Large intestine (tissue), 12 donors: ENCODE measurements at places on chromosomes 13 and 19. TPM values are rescaled to one million over a fixed set of nuclear protein-coding genes. Genes with fewer than 3 reads are reported as not detected.

The C13orf42 gene
- not detected for polyA plus RNA-seq

DNA sequence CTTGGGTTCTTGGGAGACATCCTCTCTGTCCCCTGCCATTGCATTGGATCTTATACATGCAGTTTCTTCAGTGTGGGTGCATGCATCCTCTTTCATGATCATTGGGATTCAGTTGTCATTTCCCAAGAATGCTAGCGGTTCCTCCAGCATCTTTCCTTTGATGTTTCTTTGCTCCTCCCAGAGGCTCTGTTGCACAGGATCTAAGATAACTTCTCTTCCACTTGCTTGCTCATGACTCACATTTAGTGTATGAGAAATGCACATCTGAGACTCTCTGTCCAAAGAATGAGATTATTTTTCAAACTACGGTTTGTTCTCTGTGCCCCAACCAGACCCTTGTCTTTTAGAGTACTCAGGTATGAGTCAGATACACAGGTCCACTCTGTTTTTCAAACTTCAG lies 197.1 kb downstream of the NDFIP2 start:
- no peaks in the 10 kb centered on the region for H3K4me1 ChIP-seq
- no peak for DNase-seq
- H3K4me3 ChIP-seq = no peak overlapping the region
- no peak overlapping the region for H3K27ac ChIP-seq

DNA sequence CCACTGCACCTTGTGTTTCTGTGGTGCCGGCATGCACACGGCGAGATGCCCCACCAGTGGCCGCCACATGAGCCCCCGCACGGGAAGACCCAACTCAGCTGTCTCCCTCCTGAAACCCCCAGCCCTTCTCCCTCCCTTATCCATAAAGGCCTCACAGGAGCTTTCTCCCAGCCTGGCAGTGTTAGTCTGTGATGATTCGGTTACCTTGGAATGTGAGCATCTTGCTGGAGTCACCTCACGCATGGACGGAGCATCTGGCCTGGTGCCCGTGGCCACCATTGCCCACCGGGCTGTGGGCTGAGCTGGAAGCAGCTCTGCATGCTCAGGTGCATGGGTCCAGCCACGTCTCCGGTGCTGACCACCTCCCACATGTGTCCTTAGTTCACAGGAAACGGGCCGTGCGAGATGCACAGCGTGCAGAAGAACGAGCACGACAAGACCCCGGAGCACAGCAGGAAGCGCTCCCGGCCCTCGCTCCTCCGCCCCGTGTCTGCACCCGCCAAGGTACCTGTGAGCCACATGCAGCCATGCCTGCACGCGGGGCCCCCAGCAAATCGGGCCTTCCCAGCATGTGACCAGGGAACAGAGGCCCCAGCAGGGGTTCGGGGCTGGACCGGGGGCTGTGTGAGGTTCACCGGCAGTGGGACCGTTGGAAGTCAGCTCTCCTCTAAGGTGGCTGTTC lies 22.0 kb downstream of the SIN3B start:
- peaks cover 84% of the 10 kb centered on the region for H3K36me3 ChIP-seq
- no peaks in the 10 kb centered on the region for H3K4me1 ChIP-seq
- H3K27ac ChIP-seq = no peak overlapping the region
- no peak for DNase-seq

- DNase-seq = no peak
- H3K27ac ChIP-seq = no peak overlapping the region
- H3K4me1 ChIP-seq = no peaks in the 10 kb centered on the region
- H3K27me3 ChIP-seq = peaks cover 12% of the 10 kb centered on the region
- H3K4me3 ChIP-seq = no peak overlapping the region
- H3K36me3 ChIP-seq = no peaks in the 10 kb centered on the region
These were observed 51.9 kb upstream of the C1QTNF9B start for GRCh38 chr13:23949200-23949599.

- H3K36me3 ChIP-seq = no peaks in the 10 kb centered on the region
- no peak overlapping the region for H3K4me3 ChIP-seq
- no peaks in the 10 kb centered on the region for H3K4me1 ChIP-seq
- no peaks in the 10 kb centered on the region for H3K27me3 ChIP-seq
- DNase-seq = no peak
These were observed 27.0 kb upstream of the OLFM4 start for GRCh38 chr13:53001444-53002225.

- H3K4me1 ChIP-seq = no peaks in the 10 kb centered on the region
- H3K36me3 ChIP-seq = no peaks in the 10 kb centered on the region
- no peak overlapping the region for H3K4me3 ChIP-seq
- no peaks in the 10 kb centered on the region for H3K27me3 ChIP-seq
- H3K27ac ChIP-seq = no peak overlapping the region
These were observed 210.2 kb downstream of the SLITRK6 start for GRCh38 chr13:85589021-85589420.

GRCh38 chr19:5547881-5548280 lies 19.9 kb downstream of the TINCR start:
- H3K36me3 ChIP-seq = no peaks in the 10 kb centered on the region
- no peaks in the 10 kb centered on the region for H3K4me1 ChIP-seq
- peak; percentile 23 for DNase-seq
- H3K27ac ChIP-seq = no peak overlapping the region
- H3K4me3 ChIP-seq = no peak overlapping the region

DNA sequence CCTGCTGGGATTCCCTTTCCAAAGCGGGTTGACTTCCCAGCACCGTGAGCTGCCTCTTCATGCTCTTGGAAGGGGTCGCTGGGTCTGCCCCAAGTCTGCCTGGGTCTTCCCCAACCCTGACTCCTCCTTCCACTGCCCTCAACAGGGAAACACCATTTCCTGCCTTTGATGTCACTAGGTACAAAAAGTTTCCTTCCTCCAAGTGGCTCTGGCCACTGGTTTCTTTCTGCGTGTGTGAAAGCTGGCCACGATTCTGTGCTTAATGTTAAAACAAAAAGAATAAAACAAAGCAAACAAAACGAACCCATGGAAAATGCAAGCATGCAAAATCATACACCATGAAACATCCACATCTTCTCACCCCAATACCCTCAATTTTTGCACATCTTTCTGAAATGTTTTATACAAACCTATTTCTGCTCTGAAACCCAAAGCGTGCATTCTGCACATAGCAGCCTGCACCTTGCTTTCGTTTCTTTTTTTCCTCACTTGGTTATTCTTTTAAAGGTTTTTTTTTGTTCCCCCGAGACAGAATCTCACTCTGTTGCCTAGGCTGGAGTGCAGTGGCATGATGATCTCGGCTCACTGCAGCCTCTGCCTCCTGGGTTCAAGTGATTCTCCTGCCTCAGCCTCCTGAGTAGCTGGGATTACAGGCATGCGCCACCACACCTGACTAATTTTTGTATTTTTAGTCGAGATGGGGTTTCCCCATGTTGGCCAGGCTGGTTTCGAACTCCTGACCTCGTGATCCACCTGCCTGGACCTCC lies 12.5 kb upstream of the TNFSF9 start:
- no peak overlapping the region for H3K4me3 ChIP-seq
- H3K4me1 ChIP-seq = peaks cover 4% of the 10 kb centered on the region
- H3K36me3 ChIP-seq = no peaks in the 10 kb centered on the region
- no peaks in the 10 kb centered on the region for H3K27me3 ChIP-seq
- no peak overlapping the region for H3K27ac ChIP-seq

The ZNF99 gene
- polyA plus RNA-seq = 0.12 TPM

The KCNRG gene
- 0.76 TPM for polyA plus RNA-seq

DNA sequence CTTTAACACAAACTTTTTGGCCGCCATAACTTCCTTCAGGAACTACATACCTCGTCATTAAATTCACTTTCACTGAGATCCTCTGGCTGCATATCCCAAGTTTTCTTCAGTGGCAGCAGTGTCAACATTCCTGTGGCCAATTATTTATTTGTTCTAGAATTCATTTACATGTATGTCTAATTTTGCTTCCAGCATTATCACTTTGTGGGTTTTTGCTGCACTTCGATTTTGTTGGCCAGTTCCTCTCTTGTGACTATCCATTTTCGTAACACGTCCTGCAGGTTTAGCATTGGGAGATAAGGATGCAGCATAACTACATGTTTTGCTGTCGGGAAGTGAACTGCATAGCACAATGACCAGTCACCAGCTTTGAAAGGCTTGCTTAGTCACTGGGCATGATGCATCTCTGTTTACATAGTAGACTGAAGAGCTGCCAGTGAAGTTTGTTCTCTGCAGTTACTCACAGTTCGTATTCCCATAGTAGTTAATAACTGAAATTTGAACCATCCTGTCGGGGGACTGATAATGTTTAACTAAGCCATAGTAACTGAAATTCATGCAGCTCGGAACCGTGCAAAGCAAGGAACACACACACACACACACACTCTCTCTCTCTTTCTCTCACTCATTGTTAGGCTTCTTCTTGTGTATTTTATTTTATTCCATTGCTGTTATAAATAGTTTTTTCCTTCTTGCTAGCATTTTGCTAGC lies 28.3 kb downstream of the ZNF507 start:
- no peak overlapping the region for H3K4me3 ChIP-seq
- H3K36me3 ChIP-seq = peaks cover 31% of the 10 kb centered on the region
- H3K27ac ChIP-seq = peak overlapping the region; percentile 70
- DNase-seq = peak; percentile 93
- H3K27me3 ChIP-seq = no peaks in the 10 kb centered on the region

DNA sequence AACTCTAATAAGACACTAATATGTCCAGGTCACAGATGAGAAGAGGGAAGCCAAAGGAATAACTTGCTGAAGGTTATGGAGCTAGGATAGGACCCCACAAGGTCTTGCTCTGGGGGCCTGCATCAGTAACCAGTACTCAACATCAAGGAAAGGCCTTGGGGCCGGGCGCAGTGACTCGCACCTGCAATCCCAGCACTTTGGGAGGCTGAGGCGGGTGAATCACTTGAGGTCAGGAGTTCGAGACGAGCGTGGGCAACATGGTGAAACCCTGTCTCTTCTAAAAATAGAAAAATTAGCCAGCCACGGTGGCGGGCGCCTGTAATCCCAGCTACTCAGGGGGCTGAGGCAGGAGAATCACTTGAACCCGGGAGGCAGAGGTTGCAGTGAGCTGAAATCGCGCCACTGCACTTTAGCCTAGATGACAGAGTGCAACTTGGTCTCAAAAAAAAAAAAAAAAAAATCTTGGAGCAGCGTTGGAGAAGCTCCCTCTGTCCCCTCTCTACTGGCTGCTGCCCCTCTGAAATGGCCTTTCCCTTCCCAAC lies 1.8 kb downstream of the LONP1 start:
- H3K4me1 ChIP-seq = peaks cover 8% of the 10 kb centered on the region
- H3K27ac ChIP-seq = no peak overlapping the region
- DNase-seq = no peak
- H3K4me3 ChIP-seq = peak overlapping the region; percentile 80
- peaks cover 17% of the 10 kb centered on the region for H3K36me3 ChIP-seq

The CYP2B6 gene
- polyA plus RNA-seq = 5.3 TPM

- DNase-seq = no peak
- H3K4me1 ChIP-seq = no peaks in the 10 kb centered on the region
- H3K4me3 ChIP-seq = no peak overlapping the region
- no peaks in the 10 kb centered on the region for H3K36me3 ChIP-seq
These were observed 767.9 kb downstream of the PCDH9 start for GRCh38 chr13:66462187-66462586.

GRCh38 chr19:928471-929202 lies 2.8 kb downstream of the ARID3A start:
- H3K36me3 ChIP-seq = peaks cover 43% of the 10 kb centered on the region
- H3K4me1 ChIP-seq = peaks cover 41% of the 10 kb centered on the region
- H3K27me3 ChIP-seq = no peaks in the 10 kb centered on the region
- H3K4me3 ChIP-seq = peak overlapping the region; percentile 100

The CPT1C gene
- 7.4 TPM for polyA plus RNA-seq

DNA sequence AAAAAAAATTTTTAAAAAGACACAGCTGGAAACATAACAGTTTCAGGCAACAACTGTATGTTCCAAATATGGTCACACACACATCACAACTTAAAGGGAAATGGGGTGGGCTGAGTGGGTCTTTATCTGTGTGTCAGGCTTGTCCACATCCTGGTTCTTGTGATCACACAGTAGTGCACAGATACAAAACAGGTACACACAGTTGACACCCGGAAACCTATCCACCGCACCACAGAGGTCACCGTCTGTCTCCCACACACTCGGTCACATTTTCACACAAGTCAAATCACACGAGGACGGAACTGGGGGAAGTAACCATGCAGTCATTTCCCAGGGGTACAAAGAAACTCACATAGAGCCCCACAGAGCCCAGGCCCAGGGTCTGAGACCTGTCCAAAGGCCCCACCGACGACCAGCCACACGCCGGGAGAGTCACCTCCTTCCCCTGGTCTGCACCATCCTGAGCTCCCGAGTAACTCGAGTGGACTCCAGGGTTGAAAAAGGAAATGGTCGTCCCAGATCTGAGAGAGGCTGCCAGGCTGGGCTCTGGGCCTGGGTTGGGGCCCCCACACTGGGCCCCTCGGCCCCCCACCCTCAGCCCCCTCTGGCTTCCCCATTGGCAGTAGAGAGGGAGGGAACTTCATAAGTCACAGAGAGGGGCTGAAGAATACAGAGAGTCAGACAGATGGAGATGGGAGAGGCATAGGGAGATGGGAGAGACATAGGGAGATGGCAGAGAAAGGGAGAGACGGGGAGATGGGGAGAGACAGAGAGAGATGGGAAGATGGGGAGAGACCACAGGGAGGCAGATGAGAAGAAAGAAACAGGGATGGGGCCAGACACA lies 1.3 kb upstream of the PPAN start:
- H3K27me3 ChIP-seq = no peaks in the 10 kb centered on the region
- DNase-seq = no peak
- H3K36me3 ChIP-seq = peaks cover 25% of the 10 kb centered on the region
- peak overlapping the region; percentile 16 for H3K4me3 ChIP-seq
- H3K27ac ChIP-seq = peak overlapping the region; percentile 79

DNA sequence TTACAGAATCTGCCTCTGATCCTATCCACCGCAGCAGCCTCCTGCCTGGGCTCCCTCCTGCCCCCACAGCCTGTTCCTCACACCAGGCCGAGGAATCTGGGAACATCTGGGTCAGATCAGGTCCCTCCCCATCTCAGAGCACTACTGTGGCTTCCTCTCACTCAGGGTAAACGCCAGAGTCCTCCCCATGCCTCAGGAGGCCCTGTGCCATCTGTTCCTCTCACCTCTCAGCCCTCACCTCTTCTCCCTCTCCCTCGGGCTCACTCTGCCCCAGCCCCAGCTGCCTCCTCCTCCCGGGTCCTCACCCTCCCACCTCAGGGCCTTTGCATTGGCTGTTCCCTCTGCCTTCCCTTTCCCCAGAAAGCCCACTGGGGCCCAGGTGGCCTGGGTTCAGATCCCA lies 18.2 kb downstream of the FCGBP start:
- H3K27ac ChIP-seq = no peak overlapping the region
- DNase-seq = no peak
- H3K27me3 ChIP-seq = peaks cover 10% of the 10 kb centered on the region
- H3K4me1 ChIP-seq = peaks cover 4% of the 10 kb centered on the region
- no peaks in the 10 kb centered on the region for H3K36me3 ChIP-seq
- H3K4me3 ChIP-seq = no peak overlapping the region

- no peaks in the 10 kb centered on the region for H3K36me3 ChIP-seq
- no peaks in the 10 kb centered on the region for H3K4me1 ChIP-seq
- no peak overlapping the region for H3K27ac ChIP-seq
- peaks cover 6% of the 10 kb centered on the region for H3K27me3 ChIP-seq
- DNase-seq = no peak
These were observed 20.4 kb upstream of the CPB2 start for GRCh38 chr13:46124967-46125933.
